ENCODE measurements at places on chromosomes 2 and 18.

- no peak overlapping the region for H3K4me3 ChIP-seq
- no peaks in the 10 kb centered on the region for H3K4me1 ChIP-seq
- H3K27ac ChIP-seq: no peak overlapping the region
- no peak for DNase-seq
- H3K36me3 ChIP-seq: no peaks in the 10 kb centered on the region
Observed at GRCh38 chr2:111716905-111717775, 166.9 kb downstream of the ANAPC1 start.

DNA sequence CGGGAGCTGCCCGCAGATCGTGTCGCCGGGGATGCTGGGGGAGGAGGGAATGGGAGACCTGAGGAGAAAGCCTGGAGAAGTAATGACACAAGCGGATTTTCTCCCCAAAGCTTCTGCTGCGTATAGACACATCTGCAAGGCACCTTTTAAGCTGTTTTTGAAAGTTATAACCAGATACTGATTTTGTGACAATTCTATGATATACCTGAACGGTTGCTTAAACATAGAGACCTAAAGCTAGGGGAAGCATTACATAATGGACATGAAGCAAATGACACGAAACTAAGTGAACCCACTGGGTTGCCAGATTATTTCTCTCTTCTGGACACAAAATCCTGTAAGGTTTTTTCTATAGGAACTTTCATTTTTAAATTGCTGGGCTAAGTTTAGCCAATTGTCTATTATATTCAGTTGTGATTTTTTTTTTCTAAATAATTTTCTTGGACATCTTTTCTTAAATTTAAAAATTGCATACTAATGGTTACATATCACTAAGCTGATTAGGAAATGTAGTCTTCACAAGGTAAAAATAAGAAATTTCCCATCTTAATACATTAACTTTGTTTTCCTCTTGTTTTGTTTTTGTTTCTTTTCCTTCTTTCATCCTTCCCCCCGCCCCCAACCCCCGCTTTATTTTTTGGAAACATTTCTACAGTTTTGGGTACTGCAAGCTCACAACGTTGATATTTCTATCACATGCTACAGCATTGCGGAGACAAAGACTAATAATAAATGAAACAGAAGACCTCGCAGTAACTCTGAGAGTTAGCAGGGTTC, 1.3 kb downstream of the OSBPL6 start:
- H3K4me1 ChIP-seq: peaks cover 6% of the 10 kb centered on the region
- peak overlapping the region; percentile 82 for H3K4me3 ChIP-seq
- peaks cover 2% of the 10 kb centered on the region for H3K27me3 ChIP-seq
- DNase-seq: no peak

DNA sequence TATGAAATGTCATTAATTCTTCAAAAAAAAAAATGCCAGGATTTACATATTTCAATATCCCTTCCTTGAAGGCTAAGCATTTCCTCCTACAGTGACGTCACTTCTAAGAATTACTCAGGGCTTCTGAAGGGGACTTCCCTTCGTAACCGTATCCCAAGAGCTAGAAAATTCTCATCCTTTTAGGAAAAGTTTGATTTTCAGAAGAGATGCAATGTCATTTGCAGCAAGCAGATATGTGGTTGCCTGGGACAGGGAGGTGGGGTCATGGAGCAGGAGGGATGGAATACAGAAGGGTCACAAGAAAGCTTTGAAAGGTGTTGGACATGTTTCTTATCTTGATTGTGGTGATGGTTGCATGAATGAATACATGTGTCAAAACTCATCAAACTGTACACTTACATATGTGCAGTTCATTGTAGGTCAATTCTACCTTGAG, 97.0 kb upstream of the ATL2 start:
- H3K27me3 ChIP-seq: no peaks in the 10 kb centered on the region
- H3K4me3 ChIP-seq: no peak overlapping the region
- no peak for DNase-seq
- H3K27ac ChIP-seq: no peak overlapping the region
- H3K36me3 ChIP-seq: no peaks in the 10 kb centered on the region
- no peaks in the 10 kb centered on the region for H3K4me1 ChIP-seq

GRCh38 chr2:108565778-108566375, 31.6 kb downstream of the LIMS1 start:
- no peaks in the 10 kb centered on the region for H3K36me3 ChIP-seq
- no peak overlapping the region for H3K27ac ChIP-seq
- DNase-seq: no peak

DNA sequence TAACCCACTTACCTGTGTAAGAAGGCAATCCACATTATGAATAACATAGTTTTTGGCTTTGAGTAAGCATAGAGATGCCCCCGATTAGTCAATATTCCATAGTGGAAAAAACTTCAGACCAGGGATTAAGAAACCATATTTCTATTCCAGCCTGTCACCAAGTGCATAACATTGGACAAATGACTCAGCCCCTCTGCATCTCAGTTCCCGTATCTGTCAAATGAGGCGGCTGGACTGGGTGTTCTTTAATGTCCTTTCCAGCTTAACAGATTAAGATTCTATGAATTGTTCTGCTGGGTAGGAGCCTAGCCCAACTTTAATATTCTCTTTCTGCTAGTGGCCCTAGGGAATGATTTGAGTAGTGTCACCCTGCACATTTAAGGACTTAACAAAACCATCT, 11.8 kb upstream of the FTCDNL1 start:
- no peak for DNase-seq
- H3K27ac ChIP-seq: no peak overlapping the region
- no peaks in the 10 kb centered on the region for H3K27me3 ChIP-seq
- H3K4me3 ChIP-seq: no peak overlapping the region
- no peaks in the 10 kb centered on the region for H3K36me3 ChIP-seq

DNA sequence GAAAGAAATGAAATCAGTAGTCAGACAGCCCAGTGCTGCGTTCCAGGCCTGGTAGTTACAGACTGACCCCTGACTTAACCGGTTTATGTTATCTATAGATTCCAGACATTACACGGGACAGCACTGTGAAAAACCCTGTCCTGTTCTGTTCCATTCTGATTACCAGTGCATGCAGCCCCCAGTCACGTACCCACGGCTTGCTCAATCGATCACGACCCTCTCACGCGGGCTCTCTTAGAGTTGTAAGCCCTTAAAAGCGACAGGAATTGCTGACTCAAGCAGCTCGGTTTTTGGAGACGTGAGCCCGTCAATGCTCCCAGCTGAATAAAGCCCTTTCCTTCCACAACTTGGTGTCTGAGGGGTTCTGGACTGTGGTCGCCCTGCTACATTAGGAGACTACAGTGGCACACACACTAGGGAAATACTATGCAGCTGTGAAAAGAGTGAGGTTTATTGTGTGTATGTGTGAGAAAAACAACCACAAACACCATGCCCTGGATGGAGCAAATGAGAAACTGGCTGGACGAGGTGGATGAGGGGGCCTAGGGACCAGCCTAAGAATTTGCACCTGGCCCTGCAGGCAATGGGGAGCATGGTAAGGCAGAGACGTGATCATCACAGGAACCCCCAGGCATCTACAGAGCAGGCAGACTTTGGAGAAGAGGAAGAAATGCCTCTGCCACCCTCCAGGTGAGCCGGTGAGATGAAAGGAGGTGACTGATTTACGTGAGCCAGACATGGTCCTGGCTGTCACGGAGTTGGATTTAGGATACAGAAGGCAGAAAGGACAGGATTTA, 49.1 kb upstream of the SEMA4C start:
- no peak overlapping the region for H3K4me3 ChIP-seq
- H3K27me3 ChIP-seq: no peaks in the 10 kb centered on the region
- no peak for DNase-seq
- no peak overlapping the region for H3K27ac ChIP-seq
- H3K4me1 ChIP-seq: no peaks in the 10 kb centered on the region

DNA sequence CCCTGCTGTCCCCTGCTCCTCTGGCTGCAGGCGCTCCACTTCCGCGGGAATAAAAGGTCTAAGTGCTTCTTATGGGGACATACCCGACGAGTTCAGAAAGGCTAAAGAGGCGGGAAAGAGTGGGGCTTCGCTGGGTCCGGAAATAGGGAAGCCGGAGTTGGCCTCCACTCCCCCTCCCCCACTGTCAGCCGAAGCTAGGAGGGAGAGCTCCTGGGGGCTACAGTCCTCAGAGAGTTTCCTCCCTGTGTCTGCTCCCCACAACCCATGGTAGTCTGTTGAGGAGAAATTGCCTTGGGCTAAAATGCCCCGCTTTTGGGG, 7.2 kb downstream of the GAD1 start:
- no peaks in the 10 kb centered on the region for H3K36me3 ChIP-seq
- no peak overlapping the region for H3K4me3 ChIP-seq
- peaks cover 48% of the 10 kb centered on the region for H3K27me3 ChIP-seq
- DNase-seq: no peak
- peaks cover 19% of the 10 kb centered on the region for H3K4me1 ChIP-seq

DNA sequence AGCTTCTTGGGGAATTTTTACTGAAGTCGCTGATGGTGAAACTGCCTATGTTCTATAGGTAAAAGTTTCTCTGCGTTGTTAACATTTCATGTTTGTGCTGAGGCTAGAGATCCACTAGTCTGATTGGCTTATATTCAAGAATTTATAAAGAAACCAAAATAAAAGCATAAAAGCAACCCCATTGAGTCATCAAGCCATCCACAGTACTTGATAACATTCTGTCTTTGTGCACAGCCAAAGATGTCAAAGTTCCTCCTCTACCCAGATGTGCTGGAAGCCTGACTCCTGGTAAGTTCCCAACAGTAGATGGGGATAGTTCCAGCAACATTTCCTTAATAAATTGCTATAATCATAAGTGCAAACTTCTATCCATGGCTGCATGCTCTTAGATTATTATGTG, 107.8 kb downstream of the TANC1 start:
- no peak overlapping the region for H3K27ac ChIP-seq
- no peaks in the 10 kb centered on the region for H3K4me1 ChIP-seq
- H3K27me3 ChIP-seq: no peaks in the 10 kb centered on the region
- H3K36me3 ChIP-seq: no peaks in the 10 kb centered on the region
- no peak overlapping the region for H3K4me3 ChIP-seq
- DNase-seq: no peak

DNA sequence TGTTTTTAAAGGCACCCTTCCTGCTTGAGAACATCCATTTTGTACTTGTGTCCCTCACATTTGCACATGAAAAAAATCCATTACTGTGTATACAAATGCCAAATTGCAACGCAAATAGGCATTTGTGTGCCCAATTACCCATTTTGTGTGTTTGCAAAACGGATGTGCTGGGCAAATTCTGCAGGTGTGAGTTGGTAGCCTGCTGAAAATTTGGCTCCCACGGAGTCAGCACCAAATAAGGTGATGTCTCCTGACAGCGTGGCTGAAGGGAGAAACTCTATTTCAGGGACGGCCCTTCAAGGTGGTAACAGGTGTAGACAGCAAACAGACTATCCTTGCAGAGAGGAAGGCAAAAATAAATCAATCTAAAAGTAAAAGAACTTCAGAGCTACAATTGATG, 661.1 kb downstream of the BCL11A start:
- H3K4me3 ChIP-seq: no peak overlapping the region
- H3K4me1 ChIP-seq: no peaks in the 10 kb centered on the region
- no peak for DNase-seq
- no peaks in the 10 kb centered on the region for H3K36me3 ChIP-seq
- H3K27me3 ChIP-seq: no peaks in the 10 kb centered on the region
- H3K27ac ChIP-seq: no peak overlapping the region

DNA sequence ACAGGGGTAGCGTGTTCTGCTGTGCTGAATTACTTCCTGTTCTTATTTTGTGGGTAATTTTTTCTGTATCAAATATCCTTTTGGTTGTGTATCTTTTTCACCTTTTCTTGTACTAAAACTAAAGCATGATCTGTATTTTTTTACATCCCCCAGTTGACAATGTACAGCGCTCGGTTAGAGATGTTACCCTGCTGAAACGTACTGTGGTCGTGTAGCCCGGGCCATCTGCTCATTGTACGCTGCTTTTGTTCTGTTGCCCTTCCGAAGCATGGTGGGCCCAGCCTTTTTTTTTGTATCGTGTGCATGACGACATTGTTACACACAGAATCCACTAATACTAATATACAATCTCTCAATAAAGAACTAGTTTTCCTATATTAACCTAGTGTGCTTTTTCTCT, 233.1 kb downstream of the HAUS1 start:
- peaks cover 2% of the 10 kb centered on the region for H3K4me1 ChIP-seq
- H3K27me3 ChIP-seq: no peaks in the 10 kb centered on the region
- H3K27ac ChIP-seq: no peak overlapping the region
- no peaks in the 10 kb centered on the region for H3K36me3 ChIP-seq

GRCh38 chr2:174334278-174334715, 457 bp upstream of the SP9 start:
- H3K27me3 ChIP-seq: peaks cover 77% of the 10 kb centered on the region
- H3K4me1 ChIP-seq: peaks cover 11% of the 10 kb centered on the region
- no peak overlapping the region for H3K27ac ChIP-seq
- peak; percentile 25 for DNase-seq
- no peaks in the 10 kb centered on the region for H3K36me3 ChIP-seq

GRCh38 chr2:203951366-203951902, 14.9 kb downstream of the ICOS start:
- H3K27me3 ChIP-seq: no peaks in the 10 kb centered on the region
- H3K27ac ChIP-seq: no peak overlapping the region
- no peak for DNase-seq
- no peak overlapping the region for H3K4me3 ChIP-seq
- H3K4me1 ChIP-seq: no peaks in the 10 kb centered on the region

- no peak overlapping the region for H3K27ac ChIP-seq
- DNase-seq: no peak
- H3K27me3 ChIP-seq: no peaks in the 10 kb centered on the region
- H3K36me3 ChIP-seq: peaks cover 6% of the 10 kb centered on the region
- no peaks in the 10 kb centered on the region for H3K4me1 ChIP-seq
Observed at GRCh38 chr2:230362030-230362691, 35.2 kb downstream of the SP140L start.

GRCh38 chr2:24825883-24826772, 32.9 kb downstream of the CENPO start:
- H3K27ac ChIP-seq: no peak overlapping the region
- H3K36me3 ChIP-seq: peaks cover 8% of the 10 kb centered on the region
- H3K4me3 ChIP-seq: no peak overlapping the region
- peaks cover 6% of the 10 kb centered on the region for H3K4me1 ChIP-seq
- peak; percentile 56 for DNase-seq
- no peaks in the 10 kb centered on the region for H3K27me3 ChIP-seq

- H3K4me3 ChIP-seq: no peak overlapping the region
- no peak for DNase-seq
- H3K4me1 ChIP-seq: no peaks in the 10 kb centered on the region
- no peaks in the 10 kb centered on the region for H3K27me3 ChIP-seq
- H3K27ac ChIP-seq: no peak overlapping the region
- no peaks in the 10 kb centered on the region for H3K36me3 ChIP-seq
Observed at GRCh38 chr18:68519336-68519735, 195.6 kb downstream of the TMX3 start.

GRCh38 chr2:234977228-234977679, 25.4 kb downstream of the SH3BP4 start:
- H3K4me1 ChIP-seq: peaks cover 45% of the 10 kb centered on the region
- H3K4me3 ChIP-seq: no peak overlapping the region
- no peaks in the 10 kb centered on the region for H3K27me3 ChIP-seq
- H3K27ac ChIP-seq: peak overlapping the region; percentile 4

DNA sequence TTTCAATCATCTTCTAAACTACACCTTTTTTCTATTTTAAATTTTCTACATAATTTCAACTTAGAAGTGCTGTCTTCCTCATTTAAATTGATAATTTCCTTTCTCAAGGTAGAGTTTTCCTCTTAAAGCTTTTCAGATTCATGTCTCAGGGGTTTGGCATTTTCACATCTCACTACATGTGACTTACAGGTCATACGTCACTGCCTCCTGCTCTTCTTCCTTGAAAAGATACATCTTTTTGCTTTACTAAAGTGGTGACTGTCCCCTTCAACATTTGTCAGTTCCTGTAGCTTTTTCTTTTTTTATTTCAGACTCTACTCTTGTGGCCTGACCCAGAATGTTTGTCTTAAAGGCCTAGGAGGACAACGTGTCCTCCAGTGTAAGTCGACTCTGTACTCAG, 17.1 kb upstream of the RUFY4 start:
- no peaks in the 10 kb centered on the region for H3K36me3 ChIP-seq
- H3K27ac ChIP-seq: no peak overlapping the region
- no peak overlapping the region for H3K4me3 ChIP-seq
- H3K27me3 ChIP-seq: no peaks in the 10 kb centered on the region
- H3K4me1 ChIP-seq: no peaks in the 10 kb centered on the region
- no peak for DNase-seq
